Cardiac septum (tissue), 1 donor: ENCODE measurements at places on chromosomes 7 and 10. TPM values are rescaled to one million over a fixed set of nuclear protein-coding genes. Genes with fewer than 3 reads are reported as not detected.

The CYP17A1 gene
- not detected for total RNA-seq

GRCh38 chr7:151231080-151231479 is 1.2 kb upstream of the CHPF2 start:
- no peak for DNase-seq

DNA sequence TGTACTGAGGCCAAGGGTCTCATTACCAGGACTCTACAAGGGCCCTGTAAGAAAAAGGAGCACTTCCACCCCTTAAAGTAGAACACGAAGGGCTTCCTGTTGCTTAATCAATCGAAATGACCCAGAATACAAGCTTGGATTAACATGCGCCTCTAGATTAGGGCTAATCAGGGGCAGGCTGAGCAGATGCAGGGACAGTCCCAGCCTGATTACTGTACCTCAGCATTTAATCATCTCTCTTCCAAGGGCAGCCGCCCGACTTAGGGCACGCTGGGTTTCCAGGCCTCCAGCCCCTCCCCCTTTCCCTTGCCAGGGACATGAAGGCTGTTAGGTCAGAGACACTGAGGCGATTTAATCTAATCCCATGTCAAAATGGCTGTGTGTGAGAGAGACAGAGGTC is 138.6 kb downstream of the NRF1 start:
- peak; percentile 24 for DNase-seq

DNA sequence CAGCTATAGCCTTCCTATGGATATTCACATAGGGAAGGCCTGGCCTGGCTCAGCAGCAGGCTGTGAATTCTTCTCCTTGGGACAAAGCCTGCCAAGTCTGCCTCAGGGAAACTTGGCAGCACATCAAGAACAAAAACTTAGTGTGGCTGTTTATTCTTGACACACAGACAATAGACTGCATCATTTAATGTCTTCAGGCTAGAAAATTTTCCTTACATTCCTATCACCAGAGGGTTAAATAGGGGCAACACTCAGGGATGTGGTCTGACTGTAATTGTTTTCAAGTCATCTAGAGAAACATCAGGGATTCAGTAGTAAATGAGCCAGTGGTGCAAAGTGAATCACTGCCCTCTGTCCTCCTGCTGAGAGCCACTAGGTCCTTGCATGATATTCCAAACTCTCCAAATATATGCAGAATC is 137.3 kb downstream of the SEMA3C start:
- DNase-seq, result no peak

The TSPAN33 gene
- 9.9 TPM for total RNA-seq

GRCh38 chr10:69904533-69904932 is 102.8 kb downstream of the COL13A1 start:
- no peak for DNase-seq

The SFTPA2 gene
- total RNA-seq, result 0.11 TPM

The ZNF365 gene
- 1.2 TPM for total RNA-seq
